ENCODE measurements at places on chromosomes 6 and 20. TPM values are rescaled to one million over a fixed set of nuclear protein-coding genes. Genes with fewer than 3 reads are reported as not detected.
A peak's percentile ranks its signal among the peaks of the same experiment; 100 is the strongest.

DNA sequence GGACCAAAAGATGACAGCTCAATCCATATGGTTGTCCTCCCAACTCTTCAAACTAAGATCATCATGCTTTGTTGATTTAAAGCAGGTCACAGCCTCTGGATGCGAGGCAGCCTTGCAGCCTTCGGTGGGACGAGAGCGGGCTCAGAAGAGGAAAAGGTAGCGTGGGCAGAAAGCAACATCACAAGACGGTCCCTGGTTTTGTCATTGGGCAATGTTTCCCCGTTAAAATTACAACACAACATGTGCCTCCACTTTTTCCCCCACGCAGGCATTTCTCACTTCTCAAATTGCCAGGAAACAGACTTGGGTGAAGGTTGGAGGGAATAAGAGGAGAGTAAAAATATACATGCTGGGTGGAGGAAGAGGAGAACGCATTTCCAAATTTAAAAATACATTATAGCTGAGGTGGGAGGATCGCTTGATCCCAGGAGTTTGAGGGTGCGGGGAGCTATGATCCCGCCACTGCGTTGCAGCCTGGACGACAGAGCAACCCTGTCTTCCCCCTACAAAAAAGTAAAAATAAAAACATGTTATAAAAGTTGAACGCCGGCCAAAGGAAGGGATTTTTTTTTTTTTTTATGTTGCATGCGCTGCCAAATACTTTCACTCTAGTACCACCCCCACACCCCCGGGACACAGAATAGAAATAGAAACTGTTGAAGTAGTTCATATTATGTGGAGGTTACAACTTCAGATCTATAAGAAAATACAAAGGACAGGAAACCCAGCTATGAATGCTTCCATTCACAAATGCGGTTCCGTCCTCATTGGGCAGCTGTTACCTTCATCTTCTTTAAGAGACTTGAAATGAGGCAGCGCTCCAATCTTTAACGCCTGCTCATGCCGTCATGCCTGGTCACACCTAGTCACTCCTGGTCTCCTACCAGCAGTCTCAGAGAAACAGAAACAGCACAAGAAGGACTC, 13.9 kb upstream of the NAA20 start:
- DNase-seq: peak; percentile 59

DNA sequence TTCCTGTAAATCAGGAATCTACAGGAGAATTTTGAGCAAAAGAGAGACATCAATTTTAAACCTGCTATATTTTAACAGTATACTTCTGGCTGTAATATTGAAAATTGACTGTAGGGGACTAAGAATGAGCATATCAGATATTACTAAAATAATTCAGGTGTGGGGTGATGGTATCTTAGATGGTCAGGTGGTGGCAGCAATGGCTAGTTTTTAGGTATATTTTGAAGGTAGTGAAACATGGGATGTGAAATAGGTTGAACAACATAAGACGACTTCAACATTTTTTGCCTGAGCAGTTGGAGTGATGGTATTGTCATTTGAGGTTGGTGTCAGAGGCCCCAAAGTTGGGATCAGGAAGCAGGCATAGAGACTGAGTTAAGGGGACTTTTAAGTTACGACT, 32.1 kb downstream of the FAM83B start:
- no peak for DNase-seq

DNA sequence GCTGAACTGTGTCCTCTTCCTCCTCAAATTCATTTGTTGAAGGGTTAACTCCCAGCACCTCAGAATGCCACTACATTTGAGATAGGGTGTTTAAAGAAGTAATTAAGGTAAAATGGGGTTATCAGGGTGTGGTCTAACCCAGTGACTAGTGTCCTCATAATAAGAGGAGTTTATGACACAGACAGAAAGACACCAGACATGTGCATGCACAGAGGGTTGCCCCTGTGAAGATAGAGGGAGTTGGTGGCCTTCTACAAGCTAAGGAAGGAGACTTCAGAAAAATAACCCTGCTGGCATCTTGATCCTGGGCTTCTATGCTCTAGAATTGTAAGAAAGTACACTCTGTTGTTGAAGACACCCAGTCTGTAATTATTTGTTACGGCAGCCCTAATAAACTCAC, 24.9 kb upstream of the EDN1 start:
- no peak for DNase-seq

DNA sequence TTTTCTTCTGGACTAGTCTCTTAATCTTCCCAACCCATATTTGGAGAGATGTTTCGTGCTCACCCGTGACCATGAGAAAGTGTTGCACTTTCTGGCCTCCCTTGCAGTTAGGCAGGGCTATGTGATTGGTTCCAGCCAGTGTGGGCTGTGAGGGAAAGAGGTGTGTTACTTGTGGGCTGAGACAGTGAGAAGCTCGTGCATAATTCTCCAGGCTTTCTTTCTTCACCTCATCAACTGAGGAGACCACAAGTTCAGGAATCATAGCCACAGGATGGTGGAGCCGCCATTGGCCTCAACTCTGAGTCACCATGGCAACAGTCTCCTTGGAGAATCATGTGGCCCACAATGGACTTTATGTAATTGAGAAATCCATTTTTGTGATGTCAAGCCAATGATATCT, 57.5 kb upstream of the FUCA2 start:
- DNase-seq: no peak

DNA sequence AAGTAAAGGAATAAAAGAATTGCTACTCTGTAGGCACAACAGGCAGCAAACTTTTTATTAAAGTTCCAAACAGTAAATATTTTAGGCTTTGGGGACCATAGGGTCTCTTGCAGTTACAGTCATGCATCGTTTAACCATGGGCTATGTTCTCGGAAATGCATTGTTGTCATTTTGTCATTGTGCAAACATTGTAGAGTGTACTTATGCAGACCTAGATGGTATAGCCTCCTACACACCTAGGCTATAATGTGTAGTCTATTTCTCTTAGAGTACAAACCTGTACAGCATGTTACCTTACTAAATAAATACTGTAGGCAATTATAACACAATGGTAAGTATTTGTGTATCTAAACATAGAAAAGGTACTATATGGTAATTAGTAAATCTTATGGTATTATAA, 54.7 kb downstream of the CDS2 start:
- DNase-seq: no peak

Gene CPNE5
- 0.18 TPM for total RNA-seq

Gene GFOD1
- 3.0 TPM for total RNA-seq

Gene DEFB132
- not detected for total RNA-seq
